ENCODE measurements at places on chromosomes 11 and 22.

GRCh38 chr11:96187822-96188221 lies 155.2 kb downstream of the MAML2 start:
- no peak for DNase-seq

GRCh38 chr22:21762712-21763581 lies 27.4 kb upstream of the YPEL1 start:
- DNase-seq: no peak

- peak; percentile 74 for DNase-seq
Measured at GRCh38 chr22:21590809-21591641, 23.5 kb downstream of the UBE2L3 start.

- no peak for DNase-seq
Measured at GRCh38 chr11:121270001-121270678, 22.4 kb upstream of the SC5D start.

DNA sequence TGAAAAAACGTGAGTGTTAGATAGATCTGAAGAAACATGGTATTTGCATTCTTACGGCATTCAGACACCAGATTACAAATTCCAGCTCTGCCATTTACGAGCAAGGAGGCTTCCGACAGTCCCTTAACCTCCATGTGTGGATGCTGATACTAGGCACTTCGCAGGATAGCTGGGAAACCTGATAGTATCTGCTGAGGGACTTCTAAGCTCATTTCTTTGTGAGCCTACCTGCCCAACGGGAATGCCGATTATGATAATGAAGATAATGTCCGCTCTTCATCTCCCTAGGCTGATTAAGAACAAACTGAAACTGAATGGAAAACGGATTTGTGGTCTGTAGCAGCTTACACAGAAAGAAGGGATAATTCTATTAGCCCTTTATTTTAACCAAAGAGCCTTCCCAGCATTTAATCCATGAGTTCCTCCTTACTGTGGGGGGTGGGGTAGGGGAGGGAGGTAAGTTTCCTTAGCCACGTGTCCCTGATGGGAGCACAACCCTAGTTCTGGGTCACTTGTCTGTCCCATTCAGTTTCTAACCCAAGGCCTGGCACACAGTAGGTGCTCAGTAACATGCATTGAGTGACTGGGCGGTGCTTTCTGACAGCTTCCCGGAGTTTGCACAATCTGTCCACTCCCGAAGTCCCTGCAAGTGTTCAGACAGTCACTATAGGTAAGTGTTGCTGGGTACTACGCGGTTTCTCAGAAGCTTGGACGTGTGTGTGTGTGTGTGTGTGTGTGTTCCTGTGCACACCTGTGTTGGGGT lies 39.2 kb downstream of the CD6 start:
- no peak for DNase-seq

GRCh38 chr11:94141511-94142307 lies 13.1 kb downstream of the PANX1 start:
- no peak for DNase-seq

All from NCI-H2171 (cell line).